ENCODE measurements at places on chromosomes 16 and 17.

DNA sequence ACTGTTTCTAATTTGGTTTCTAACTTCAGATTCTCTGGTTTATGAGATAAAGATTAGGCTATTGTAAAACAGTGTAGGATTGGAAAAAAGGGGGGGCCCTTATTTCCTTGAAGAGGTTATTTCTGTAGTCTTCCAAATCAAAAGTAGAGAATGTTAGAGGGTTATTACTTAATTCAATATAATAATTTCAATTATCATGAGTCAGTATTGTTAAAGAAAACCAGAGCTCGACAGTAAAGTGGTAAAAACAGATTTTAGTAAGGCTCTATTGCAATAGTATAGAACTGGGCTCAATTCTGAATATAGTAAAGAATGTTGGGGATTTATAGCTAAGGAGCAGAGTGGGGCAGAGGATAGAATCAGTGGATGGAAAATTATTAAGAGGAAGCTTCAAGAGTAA is 140.0 kb downstream of the TANC2 start:
- DNase-seq = no peak

GRCh38 chr16:31430380-31431052 is 2.4 kb upstream of the COX6A2 start:
- no peak for DNase-seq

GRCh38 chr16:84718-85406 is 6.8 kb downstream of the MPG start:
- DNase-seq = no peak

DNA sequence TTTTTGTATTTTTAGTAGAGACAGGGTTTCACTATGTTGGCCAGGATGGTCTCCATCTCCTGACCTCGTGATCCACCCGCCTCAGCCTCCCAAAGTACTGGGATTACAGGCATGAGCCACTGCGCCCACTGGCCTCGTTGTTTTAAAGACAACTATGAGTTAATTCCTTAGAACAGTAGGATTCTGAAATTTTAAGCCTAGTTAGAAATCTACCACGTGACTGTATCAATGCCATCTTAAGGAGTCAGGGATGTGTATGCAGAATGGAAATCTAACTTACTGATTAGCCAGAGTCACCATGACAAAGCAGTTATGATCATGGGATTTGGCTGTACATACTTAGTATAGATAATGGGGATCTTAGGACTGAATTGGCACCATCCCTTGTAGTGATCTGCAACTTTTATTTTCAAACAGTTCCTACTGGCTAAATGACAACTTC is 2.8 kb downstream of the CEP20 start:
- DNase-seq = no peak

- no peak for DNase-seq
These were observed 307.2 kb upstream of the MYOCD start for GRCh38 chr17:12358477-12358876.

DNA sequence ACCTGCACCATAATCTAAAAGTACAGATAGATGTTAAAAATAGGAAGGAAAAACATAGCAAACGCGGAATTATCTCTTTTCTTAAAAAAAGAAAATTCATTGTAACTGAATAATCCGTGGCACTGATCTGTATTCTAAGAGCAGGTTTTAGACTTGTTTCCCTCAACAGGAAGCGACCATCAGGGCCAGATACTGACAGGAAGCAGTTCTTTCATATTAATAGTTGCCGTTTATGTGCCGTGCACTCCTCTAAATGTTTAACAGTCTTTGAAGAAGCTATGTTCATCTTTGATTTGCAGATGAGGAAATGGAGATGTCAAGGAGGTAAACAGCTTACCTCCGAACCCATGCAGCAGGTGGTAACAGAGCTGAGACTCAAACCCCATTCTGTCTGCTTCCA is 23.6 kb downstream of the DYNLRB2 start:
- DNase-seq = no peak

- no peak for DNase-seq
These were observed 22.8 kb downstream of the LASP1 start for GRCh38 chr17:38892620-38893019.

GRCh38 chr16:10114409-10114808 is 67.8 kb downstream of the GRIN2A start:
- DNase-seq = no peak

- no peak for DNase-seq
These were observed 151.9 kb downstream of the SALL1 start for GRCh38 chr16:50999181-50999580.

- no peak for DNase-seq
These were observed 131.4 kb downstream of the WWOX start for GRCh38 chr16:78230832-78231231.

DNA sequence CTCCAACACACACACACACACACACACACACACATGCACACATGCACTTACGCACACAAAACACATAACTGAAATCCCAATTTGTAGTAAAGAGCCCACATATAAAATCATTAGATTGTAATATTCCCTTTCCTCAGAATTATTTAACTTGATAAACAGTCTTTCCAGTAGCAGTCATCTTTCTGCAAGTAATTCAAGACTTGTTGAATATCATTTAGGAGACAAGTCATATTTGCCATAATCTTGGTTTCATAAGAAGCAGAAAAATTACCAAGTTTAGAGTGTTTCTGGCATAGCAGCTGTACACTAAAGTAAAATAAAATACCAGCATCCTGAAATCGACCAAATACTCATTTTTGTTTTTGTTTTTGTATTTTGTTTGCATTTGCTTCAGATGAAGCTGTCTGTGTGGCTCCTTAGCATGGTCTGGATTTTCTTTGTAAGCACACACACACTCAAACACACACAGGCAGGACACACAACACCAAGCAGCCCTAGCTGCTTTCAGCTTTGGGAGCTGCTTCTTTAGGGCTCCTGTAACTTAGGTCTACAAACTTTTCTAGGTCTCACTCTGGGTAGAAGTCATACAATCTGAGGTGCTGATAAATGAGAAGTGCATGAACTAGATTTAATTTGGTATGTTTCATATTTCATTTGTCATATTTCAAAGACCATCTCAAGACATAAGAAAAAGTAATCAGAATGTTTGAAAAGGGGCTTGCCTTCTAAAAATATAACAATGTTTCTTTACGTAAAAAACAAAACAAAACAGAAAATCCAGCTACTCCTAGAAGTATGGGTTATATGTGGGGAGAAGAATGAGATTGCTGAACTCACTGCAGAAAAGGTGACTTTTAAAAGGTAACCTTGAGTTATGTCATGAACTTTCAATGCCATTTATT is 3.0 kb downstream of the SALL1 start:
- no peak for DNase-seq

GRCh38 chr16:47013910-47014309 is 40.4 kb upstream of the DNAJA2 start:
- DNase-seq = no peak

DNA sequence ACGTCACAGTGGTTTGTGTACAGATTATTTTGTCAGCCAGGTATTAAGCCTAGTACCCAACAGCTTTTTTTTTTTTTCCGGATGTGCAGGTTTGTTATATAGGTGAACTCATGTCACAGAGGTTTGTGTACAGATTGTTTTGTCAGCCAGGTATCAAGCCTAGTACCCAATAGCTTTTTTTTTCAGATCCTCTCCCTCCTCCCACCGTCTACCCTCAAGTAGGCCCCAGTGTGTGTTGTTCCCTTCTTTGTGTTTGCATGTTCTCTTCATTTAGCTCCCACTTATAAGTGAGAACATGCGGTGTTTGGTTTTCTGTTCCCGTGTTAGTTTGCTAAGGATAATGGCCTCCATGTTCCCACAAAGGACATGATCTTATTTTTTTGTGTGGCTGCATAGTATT is 19.9 kb downstream of the RPTOR start:
- no peak for DNase-seq

DNA sequence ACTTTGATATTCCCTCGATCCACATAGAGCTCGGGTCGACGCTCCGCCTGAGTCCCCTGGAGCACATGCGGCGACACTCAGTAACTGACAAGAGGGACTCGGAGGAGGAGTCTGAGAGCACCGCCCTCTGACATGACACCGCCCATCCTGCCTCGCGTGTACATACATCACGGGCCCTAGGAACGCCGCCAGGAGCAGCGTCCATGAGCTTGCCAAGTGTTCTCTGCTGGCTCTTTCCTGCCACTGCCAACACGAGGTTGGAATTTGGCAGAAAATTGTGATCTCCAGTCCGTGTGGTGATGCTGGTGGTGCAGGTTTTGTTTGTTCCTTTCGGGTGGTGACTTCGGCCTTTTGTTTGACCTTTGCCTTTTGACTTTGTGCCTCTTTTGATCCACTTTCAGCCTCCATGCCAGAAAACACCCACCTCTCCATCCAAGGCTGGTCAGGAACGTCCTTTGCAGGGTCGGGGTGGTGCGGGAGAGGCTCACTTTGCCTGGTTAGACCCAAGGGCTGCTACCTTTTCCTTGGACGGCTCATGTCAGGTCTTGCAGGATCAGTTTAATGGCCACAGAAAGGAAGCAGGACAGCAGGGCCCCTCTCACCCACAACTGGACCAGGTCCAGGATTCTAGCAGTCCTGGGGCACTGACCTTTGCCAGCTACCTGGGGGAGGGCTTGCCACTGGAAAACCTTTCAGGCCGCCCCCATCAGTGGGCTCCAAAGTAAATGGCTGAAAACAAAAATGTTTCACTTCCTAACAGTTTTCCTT is 27.6 kb downstream of the ELAC2 start:
- DNase-seq = peak; percentile 6

GRCh38 chr16:50188619-50189136 is 35.6 kb downstream of the TENT4B start:
- no peak for DNase-seq

DNA sequence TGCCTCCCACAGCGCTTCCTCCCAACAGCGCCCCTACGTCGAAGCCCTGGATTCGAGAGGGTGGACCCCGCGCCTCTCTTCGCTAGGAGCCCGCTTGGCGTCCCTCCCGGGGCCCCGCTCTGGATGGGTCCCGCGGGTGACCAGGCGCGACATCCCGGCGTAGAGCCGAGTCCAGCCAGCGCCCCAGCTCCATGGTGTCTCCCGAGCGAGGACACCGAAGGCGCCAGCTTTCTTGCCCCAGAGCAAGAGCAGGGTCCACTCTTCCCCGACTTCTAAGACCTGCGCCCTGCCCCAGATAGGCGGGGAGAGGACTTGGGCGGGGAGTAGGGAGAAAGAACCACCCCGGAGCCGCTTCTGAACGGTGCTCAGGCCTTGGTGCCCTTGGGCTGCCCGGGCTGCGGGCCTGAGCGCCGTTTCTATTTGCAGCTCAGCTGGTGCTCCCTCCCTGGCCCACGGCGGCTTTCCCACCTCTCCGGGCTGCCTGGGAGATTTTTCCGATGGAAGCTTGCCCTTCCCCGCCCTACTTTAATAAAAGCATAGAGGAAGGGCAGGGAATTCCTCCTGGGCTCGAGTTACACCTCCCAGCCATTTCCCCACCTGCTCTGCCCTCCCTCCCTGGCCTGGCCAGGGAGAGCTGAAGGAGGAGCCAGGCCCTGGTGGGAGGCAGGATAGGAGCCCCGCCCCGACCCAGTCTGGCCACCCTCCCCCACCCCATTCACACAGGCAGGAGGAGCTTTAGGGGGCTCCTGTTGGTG is 1.8 kb downstream of the MMP15 start:
- DNase-seq = peak; percentile 87

- DNase-seq = no peak
These were observed 47.1 kb upstream of the SALL1 start for GRCh38 chr16:51197953-51198748.

DNA sequence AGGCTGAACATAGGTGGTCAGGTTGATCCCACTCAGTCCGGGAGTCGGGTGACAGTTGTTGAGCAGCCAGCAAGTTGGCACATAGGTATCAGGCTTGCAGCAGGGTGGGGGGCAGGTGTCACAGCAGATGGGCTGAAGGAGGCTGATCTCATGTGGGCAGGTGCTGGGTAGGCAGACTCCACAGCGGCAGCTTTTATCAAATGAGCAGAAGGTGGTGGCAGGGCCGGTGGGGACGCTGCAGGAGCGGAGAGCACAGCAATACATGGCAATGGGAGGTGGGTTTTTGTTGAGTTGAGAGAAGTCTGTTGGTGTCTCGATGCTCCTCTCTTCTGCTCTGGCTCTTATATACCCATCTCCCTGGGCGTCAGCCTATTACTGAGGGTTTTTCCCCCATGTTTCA is at the start of gene KRTAP3-1:
KRTAP3-1 (minus strand) TSS at position 318 of the 400 bp plus-strand sequence; CDS start at position 264, 54 bp downstream.
- peak; percentile 27 for DNase-seq

GRCh38 chr17:63480192-63480784 is 3.4 kb downstream of the ACE start:
- no peak for DNase-seq

DNA sequence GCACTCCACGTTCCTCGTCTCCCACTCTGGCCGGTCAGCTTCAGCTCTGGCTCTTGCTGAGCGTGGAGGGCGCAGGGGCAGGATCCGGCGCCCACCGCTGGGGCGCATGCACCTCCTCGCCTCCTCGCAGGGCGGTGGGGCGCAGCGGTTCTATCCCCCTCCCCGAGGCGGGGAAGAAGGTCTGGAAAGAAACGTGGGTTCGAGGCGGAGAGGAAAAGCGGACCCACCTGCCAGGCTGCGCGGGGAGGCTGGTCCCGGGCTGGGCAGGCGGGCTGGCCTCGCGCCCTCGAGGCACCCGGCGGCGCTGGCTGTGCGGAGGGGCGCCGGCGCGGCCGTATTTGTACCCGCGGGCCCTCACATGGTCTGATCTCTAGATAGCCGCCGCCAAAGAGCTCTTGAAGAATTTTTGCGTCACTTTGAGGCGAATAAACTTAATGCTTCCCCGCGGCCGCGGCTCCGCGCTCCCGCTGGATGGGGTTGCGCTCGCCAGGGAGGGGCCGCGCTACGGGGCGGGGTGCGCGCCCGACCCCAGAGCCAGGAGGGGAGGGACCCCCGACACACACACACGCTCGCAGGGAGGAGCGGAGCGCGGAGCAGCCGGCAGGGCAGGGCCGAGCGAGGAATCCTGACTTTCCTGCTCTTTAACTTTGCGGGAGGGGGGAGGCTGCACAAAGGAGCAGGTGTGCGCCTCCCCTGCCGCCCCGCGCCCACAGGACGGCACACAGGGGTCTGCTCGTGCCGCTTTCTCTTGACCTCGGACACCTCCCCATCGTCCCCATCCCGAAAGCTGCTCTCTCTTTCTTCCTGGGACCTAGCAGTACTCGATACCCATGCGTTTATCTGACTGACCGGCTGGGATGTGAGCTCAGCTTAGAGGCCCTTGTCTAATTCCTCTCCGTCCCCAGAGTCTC is at the start of gene SLC6A4:
SLC6A4 (minus strand) TSS at position 312 of the 911 bp plus-strand sequence. CDS start 13,739 bp downstream, outside the sequence.
- DNase-seq = no peak

GRCh38 chr17:10745231-10745630 is 15.4 kb upstream of the TMEM220 start:
- DNase-seq = no peak

GRCh38 chr17:79844869-79845600 is 5.8 kb upstream of the CBX4 start:
- peak; percentile 78 for DNase-seq

GRCh38 chr16:48611329-48612137 is 1.6 kb upstream of the N4BP1 start:
- no peak for DNase-seq
